ENCODE measurements at places on chromosomes 3 and 15.

GRCh38 chr3:14277557-14277956 lies 98.9 kb downstream of the LSM3 start:
- DNase-seq: no peak

DNA sequence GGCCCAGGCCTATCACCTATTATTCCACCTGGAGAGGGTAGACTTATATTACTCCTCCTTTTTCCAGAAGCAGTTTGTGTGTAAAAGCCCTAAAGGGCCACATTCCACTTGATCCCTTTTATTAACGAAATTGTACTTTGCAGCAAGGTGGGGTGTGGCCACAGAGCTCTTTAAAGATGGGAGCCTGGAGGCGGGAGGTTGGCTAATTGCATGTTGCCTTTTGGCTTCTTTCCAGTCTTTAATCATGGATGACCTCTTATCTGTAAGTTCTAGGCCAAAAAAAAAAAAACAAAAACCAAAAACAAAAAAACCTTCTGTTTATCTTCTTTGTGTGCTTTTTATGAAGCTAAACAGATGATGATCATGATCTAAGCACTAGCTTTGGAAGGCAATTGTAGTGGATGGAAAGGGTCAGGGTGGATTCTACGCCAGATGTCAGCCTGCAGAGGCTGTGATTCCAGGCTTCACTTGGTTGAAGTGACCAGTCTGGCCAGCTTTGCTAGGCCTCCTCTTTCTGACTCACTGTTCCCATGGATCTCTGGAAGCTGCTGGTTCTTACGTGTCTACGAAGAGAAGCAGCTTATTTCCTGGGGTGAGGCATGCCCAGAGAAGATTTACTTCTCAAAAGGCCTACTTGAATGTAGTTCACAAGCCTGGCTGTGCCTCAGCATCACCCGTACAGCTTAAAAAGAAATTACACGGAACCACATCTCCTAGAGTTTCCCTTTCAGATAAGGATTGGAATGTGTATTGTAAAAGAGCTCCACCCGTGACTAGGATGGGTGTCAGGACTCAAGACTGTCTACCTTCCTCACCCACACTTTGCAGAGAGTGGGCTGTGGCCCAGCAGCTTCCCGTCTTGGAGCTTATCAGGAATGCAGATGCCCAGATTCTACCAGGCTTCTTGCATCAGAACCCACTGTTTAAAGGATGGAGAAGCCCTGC lies 330.9 kb upstream of the C2CD4B start:
- DNase-seq: no peak

DNA sequence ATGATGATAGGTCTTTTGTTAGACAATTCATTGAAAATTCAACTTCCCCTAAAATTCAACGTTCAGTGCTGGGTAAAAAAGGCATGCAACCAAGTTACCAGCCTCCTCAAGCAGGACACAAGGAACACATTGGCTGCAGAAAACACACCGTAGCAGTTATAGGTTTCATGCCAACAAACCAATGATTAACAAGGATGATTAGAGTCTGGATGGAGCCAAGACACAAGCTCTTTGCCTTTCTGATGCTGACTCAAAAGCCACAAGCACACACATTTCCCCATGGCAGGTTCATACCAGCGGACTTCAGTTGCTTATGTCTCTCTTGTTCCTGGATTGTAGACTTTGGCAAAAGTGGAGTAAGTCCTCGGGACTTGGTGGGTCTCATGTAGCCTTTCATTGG lies 105.8 kb downstream of the DHX30 start:
- no peak for DNase-seq

- DNase-seq: peak; percentile 90
Measured at GRCh38 chr3:172129850-172130716, 90.7 kb downstream of the FNDC3B start.

DNA sequence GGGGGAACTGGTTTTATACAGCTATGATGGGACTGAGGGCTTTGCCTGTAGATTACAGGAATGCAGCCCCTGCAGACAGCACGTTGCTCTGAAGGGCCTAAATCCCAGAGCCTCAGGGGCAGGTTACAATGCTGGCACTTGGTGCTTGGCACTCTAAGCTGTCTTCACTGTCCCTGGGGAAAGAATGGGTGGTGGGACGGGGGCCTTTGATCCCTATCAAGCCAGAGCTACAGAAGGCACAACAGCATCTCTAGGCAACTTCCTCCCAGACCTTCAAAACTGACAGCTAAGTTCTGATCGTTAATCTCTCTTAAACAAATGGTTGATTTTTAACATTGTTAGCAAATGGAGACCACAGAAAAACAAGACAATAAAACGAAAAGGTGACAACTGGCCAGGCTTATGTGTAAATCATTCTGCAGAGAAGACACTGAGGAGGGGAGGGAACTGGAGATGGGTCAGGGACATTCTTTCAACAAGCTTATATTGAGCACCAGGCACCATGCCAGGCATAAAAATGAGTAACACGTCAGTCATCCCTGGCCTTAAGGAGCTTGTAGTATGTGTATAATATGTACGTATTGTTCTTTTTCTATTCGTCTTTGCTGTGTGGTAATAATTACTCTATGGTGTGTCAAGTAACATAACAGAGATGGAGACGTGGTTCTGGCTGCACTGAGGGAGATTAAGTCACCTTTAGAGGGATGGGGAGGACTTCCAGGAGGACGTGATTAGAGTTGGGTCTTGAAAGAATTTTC lies 49.1 kb downstream of the CA12 start:
- DNase-seq: peak; percentile 58

GRCh38 chr15:69490356-69491037 lies 37.9 kb downstream of the RPLP1 start:
- no peak for DNase-seq

DNA sequence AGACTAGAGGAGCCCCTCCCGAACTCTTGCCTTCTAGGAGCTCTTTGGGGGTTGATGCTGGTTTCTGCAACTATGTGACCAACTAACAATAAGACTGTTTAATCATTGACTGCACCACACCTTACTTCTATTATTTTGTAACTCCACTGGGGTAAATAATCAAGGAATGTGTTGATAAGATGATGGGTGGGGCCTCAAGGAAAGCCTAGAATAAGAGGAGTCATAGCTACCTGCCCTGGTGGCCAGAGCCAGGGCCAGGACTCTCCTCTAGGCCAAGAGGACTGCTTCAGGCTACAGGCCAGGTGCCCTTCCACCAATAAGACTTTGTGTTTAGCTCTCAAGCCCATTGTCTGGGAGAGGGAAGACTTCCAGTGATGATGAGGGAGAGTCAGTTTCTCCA lies 41.2 kb upstream of the PIAS1 start:
- DNase-seq: peak; percentile 68

- no peak for DNase-seq
Measured at GRCh38 chr3:193086681-193087080, 154.3 kb upstream of the PLAAT1 start.

GRCh38 chr15:77162872-77163633 lies 92.1 kb upstream of the TSPAN3 start:
- DNase-seq: no peak

DNA sequence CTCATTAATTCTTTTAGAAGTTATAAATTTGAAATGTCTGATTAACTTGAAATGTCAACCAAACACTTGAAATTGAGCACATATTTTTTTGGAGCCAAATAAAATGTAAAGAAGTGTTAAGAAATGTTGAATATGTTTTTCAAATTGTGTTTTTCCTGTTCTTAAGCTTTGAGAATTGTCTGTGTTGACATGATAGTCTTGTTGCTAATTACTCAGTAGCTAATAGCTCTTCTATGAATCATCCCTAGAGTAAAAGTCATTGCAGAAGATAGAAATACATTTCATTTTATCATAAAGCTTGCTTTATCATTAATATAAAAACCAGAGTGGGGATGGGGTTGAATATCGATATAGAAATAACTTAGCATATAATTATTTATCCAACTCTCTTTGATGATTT lies 41.9 kb upstream of the ABHD10 start:
- peak; percentile 46 for DNase-seq

DNA sequence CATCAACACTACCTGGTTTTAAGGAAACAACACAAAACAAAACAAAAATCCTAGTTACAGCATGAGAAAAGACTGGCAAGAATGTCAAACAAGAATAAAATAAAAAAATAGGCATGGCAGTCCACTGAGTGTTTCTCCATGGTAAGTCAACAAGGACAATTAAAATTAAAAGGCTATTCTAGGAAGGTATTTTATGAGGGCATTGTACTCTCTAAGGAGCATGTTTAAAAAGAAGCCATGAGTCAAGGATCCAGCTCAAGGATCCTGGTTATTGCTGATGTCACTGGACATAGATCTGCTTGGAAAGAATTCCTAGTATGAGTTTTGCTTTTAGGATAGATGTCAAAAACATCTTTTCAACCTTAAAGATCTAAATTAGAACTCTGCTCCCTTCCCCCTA lies 106.7 kb downstream of the MYO5A start:
- no peak for DNase-seq

- DNase-seq: no peak
Measured at GRCh38 chr15:100778831-100779288, 100.8 kb upstream of the ALDH1A3 start.

DNA sequence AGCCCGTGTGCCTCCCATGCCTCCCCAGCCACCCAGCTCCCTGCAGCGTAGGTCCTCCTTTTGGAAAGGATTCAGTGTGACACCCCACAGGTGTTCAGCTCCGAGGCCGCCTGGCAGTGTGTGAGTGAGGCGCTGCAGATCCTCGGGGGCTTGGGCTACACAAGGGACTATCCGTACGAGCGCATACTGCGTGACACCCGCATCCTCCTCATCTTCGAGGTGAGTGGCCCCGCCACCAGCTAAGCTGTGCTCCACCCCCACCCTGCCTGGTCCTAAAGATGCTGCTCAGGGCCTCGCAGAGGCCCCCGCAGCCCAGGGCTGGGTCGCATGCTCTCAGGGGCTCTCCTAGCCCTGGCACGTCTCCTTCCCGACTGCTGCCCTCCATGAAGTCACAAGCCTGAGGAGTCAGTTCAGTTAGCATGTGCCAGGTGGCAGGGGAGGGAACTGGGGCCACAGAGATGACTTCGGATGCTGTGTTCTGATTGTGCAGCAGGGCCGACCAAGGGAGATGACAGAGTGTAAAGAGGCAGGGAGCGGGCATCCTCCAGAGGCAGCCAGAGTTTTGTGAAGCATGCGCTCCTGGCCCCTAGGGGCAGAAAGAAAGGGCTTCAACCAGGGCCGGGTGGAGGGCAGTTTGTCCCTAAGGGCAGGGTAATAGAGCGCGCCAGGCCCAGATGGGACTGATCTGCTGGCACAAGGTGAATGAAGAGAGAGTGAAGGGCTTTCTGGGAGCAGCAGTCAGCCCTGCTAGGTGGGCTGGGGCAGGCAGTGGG lies 26.8 kb downstream of the ACAD9 start:
- no peak for DNase-seq

DNA sequence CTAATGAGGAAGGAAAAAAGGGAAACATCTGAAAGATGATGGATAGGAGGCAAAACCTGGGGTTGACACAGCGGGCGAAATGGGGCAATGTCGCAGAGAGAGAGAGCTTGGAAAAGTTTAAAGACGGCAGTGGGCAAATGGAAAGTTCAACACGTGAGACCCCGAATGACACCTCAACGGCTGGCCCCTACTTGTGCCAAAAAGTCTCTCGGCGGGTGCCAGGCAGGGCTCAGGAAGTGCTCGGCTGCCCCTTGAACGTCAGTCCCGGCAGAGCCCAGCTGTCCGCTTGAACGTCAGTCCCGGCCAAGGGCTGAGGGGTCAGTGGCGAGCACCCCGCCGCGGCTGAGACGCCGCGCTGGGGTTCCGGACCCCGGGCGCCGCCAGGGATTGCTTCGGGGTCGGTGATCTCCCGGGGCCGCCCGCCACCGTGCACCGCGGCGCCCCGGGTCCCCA lies 658 bp downstream of the EOGT start:
- peak; percentile 28 for DNase-seq

All from LoVo (cell line).